ENCODE measurements at places on chromosomes 12 and 14.

DNA sequence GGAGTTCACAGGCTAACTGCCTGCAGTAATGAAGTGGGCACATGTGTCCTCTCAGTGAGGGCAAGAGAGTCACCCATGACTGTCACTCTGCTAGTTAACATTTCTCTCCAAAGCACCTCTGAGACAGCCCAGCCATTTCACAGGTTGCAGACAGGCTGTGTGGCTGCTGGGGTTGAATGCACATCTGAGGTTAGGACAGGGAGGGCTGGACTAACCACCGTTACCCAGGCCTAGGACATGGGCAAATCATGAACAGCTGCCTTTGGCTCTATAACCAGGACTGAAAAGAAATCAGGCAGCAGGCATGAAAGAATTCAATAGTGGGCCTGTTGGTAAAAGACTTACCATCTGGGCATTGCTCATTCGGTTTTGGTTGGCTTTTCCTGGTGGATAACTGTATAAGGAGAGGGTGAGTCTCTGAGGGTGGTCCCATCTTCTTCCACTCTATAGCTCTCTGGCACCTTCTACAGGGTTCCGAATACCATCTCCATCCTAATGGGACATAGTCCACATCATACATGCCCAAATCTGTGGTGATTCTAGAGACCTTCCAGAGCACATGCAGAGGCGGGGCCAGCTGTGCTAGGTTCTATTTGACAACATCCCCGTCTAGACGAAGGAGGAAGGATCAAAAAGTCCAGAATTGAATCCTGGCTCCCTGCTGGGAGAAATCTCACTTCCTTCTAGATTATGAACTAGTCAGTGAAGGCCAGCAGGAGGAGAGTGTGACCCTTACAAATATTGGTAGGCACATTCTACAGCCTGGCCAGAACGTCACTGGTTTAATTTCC lies 10.8 kb downstream of the CRACR2A start:
- no peak for DNase-seq

DNA sequence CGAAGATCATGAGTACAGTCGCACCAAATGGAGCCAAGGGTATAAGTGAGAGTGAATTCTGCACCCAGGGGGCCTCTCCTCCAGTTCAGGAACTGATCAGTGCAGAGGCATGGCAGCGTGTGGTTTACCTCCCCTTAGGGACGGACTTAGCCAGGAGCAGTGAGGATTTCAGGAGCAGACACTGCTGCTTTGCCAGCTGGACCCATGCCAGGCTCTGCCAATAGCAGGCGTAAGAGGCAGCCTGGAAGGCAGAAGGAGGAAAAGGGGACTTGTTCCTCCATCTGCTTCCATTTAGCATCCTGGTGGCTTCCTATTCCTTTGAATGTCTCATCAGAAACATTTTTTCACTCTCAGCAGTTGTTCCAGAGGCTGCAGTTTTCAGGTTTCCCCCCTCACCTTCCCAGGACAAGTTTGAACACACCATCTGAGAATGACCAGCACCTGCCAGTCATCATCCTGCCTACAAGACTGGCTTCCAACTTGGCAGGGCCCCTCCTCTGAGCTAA lies 137.0 kb upstream of the LMNTD1 start:
- peak; percentile 9 for DNase-seq

- no peak for DNase-seq
These were observed 327.7 kb downstream of the LRIG3 start for GRCh38 chr12:58592475-58593207.

- no peak for DNase-seq
These were observed 1.7 kb upstream of the PAPLN start for GRCh38 chr14:73235531-73236155.

DNA sequence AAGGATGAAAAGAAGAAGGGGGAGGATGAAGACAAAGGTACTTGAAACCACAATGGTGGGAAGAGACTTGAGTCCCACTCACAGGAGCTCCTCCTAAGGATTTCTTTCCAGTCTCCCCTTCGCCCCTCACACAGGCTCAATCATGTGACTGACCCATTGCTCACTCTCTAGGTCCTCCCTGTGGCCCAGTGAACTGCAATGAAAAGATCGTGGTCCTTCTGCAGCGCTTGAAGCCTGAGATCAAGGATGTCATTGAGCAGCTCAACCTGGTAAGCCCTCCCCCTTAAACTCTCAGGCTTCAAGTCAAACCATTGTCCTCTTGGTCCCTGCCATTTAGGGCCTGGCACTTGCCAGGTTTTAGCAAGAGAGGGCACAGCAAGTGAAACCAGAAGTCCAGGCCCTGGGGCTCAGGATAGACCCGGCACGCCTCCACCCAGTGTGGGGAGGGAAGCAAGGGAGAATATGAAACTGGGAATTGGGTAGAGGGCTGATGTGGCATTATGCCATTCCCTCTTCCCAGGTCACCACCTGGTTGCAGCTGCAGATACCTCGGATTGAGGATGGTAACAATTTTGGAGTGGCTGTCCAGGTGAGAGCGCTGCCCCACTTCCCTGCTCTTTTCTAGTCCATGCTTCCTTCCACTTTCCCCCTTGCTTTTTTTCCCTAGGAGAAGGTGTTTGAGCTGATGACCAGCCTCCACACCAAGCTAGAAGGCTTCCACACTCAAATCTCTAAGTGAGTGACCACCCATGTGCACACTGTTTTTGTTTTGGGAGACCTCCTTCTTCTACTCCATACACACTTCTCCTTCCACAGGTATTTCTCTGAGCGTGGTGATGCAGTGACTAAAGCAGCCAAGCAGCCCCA lies 1.8 kb downstream of the PSME1 start:
- no peak for DNase-seq

GRCh38 chr12:58030566-58031279 lies 89.4 kb downstream of the ATP23 start:
- DNase-seq: no peak

GRCh38 chr12:3294481-3294911 lies 196.5 kb upstream of the PRMT8 start:
- DNase-seq: no peak
